Caki2 (cell line): ENCODE measurements at places on chromosomes 1 and 21. TPM values are rescaled to one million over a fixed set of nuclear protein-coding genes. Genes with fewer than 3 reads are reported as not detected.

KCND3 gene
- not detected in 2 replicates for total RNA-seq

CRB1 gene
- total RNA-seq, result 0.30 TPM in 1 of 2 replicates, not detected in the other

CYP4Z1 gene
- not detected in 2 replicates for total RNA-seq

LCA5L gene
- 2.4 and 2.6 TPM in 2 replicates for total RNA-seq

MROH7 gene
- not detected in 2 replicates for total RNA-seq

GUK1 gene
- 263 and 331 TPM in 2 replicates for total RNA-seq

CD1B gene
- total RNA-seq, result not detected in 2 replicates

SPRR1B gene
- not detected in 2 replicates for total RNA-seq

LORICRIN gene
- not detected in 2 replicates for total RNA-seq

DNA sequence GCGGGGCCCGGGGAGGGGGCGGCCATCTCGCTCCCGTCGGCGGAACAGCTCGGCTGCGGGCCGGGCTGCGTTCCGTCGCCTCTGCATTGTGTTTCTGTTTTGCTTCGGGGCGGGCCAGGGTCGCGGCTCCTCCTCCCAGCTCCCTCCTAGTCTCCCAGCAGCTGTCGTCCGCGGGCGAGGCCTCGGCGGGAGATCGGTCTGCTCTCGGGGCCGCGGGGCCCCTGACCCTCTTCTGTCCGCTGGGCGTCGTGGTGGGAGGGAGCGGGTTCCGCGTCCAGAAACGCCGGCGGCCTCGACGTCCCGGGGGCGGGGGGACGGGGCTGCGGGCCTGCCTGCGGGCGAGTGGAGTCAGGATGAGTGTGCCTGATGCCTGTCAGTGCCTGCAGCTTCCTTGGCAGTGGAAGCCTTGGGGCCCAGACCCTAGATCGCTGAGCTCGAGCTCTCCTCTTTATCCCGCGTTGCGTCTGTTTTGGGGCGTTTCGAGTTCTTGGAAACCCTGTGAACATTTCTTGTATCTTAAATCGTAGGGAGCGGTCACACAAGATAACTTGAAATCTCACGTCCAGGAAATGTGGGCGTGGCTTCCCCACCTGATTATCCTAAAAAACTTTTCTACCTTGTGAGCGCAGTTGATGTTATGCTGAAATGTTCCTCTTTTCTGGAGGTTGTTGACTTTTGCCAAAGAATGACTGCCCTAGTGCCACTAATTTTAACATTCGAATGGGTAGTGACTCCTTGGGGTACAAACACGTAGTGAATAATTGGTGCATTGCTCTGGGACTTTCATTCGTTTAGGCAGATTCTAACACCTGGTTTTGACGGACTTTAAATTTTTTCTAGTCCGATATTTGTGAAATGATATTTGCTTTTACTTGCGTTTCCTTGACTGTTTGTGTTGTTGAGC lies 676 bp downstream of the MORC3 start:
- DNase-seq, result peak; percentile 85

GRCh38 chr1:28648474-28649198 lies at the start of gene RNU11:
TSS of gene RNU11 (plus strand) at chr1:28648600.
- DNase-seq, result peak; percentile 99

- no peak for DNase-seq
Observed at GRCh38 chr21:31186916-31187315, 148.6 kb upstream of the KRTAP19-8 start.

GRCh38 chr1:108059945-108060344 lies 95.0 kb upstream of the VAV3 start:
- DNase-seq, result no peak

GRCh38 chr1:85342207-85342606 lies 65.8 kb upstream of the BCL10 start:
- no peak for DNase-seq

DNA sequence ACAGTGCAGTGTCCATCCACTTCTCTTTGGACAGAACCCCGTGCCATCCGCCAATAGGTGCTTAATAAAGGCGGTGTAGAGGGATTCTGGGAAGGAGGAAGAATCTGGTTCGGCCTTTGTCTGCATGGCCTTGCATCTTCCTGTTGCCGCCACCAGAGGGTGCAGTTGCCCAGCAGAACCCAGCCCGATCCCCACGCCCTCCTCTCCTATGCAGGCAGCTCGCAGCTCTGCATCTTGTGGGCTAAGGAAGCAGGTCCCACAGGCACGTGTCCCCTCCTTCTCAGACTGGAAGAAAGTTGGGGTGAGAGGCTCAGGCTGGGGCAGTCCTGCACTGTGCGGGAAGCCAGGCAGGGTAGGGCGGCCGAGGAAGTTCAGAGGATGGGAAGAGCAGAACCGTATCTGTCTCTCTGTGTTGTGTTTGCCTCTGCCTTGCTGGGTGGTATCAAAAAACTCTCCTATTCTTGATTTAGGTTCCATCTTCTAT lies 20.8 kb downstream of the NAV1 start:
- peak; percentile 77 for DNase-seq

GRCh38 chr1:11918799-11919519 lies 7.3 kb downstream of the KIAA2013 start:
- DNase-seq, result no peak

- no peak for DNase-seq
Observed at GRCh38 chr1:227314014-227314848, 4.1 kb downstream of the CDC42BPA start.

GRCh38 chr1:72521659-72522058 lies 239.3 kb upstream of the NEGR1 start:
- DNase-seq, result no peak

DNA sequence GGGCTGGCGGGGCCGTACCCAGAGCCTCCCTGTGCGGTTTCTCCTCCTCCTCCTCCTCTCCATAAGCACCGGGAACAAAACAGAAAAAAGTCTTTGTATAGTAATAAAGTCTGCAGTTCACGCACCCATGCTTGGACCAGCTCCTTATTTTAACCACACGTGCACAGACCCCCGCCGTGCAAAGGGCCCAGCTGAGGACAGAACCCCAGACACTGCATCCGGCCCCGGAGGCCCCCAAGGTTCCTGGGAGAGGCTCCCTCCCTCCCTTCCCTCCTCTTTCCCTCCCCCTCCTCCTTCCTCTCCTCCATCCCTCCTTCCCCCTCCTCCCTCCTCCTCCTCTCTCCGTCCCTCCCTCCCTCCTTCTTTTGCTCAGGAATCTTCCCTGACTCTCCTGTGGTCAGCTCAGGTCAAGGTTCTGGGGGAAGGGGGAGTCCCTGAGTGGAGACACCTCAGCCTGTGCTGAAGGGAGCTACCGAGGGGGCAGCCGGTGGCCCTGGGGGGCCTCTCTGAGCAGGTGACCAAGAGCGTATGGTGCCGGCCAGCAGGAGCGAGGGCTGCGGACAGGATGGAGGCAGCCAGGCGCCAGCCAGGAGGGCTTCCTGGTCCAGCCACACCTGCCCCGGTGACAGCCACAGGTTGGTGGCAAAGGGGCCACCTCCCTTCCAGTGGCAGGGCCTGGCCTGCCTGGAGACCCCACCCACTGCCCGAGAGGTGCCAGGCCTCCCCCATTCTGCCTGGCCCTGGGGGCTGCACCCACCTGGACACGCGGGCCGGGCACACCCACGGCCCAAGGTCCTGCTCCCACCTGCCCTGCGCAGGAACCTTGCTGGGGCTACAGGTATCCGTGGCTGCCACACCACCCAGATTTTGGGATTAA lies 3.2 kb upstream of the TTLL10 start:
- no peak for DNase-seq

DNA sequence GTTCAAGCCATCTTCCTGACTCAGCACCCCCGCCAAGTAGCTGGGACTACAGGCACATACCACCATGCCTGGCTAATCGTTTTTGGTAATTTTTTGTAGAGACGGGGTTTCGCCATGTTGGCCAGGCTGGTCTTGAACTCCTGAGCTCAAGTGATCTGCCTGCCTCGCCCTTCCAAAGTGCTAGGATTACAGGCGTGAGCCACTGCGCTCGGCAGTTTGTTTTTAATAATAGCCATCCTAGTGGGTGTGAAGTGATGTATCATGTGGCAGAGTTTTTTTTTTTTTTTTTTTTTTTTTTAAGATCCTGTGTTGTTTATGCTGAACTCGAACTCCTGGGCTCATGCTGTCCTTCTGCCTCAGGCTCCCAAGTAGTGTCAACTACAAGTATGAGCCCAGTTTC lies 51.8 kb downstream of the SPEN start:
- DNase-seq, result peak; percentile 73

- DNase-seq, result no peak
Observed at GRCh38 chr1:56034222-56034621, 545.1 kb downstream of the PLPP3 start.

DNA sequence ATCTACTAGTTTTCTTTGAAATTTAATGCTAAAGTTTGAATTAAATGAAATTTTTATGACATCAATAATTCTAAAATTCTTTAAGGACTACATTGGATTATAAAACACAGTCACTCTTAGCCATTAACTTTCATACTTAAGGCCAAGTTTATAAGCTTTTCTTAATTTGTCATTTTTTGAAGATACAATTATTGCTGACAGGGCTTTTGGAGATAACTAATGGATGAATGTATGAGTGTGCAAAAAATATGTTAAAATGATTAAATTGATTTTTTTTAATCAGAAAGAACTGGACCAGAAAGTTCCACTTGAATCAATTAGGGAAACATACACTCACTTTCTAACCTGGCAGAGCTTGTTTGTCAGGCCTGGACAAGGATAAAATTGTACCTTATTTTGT lies 70.3 kb upstream of the CHODL start:
- no peak for DNase-seq

GRCh38 chr1:7390604-7391000 lies 380.5 kb upstream of the VAMP3 start:
- no peak for DNase-seq

DNA sequence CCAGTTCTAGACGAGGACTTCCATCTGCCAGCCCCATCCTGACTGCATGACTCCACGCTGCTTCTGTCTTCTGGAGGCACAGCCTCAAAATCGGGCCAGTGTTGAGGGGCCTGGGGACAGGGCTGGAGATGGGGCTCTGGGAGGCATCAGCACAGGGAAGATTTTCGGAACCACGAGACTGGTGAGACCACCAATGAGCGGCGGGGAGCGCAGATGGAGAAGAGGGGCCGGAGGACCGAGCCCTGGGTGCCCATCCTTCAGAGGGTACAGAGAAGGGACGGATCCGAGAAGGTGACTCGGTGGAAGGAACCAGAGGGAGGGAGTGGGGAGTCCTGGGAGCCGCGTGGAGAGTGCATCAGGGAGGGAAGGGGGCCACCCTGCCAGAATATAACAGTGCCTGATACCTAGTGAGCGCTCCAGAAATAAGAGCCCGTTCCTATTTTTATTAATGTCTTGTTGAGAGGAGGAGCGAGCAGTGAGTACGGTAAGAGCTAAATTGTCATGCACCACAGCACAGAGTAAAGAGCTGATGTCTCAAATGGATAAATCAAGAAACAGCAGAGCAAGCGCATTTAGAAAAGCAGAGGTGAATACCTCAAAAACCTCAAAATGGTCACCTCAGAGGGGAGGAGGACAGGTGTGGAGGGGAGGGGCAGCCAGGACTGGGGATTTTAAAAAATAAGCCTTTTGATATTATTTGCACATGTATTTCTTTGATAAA lies 26.2 kb upstream of the KIF26B start:
- DNase-seq, result no peak
